ENCODE measurements at places on chromosomes 6 and 20. TPM values are rescaled to one million over a fixed set of nuclear protein-coding genes. Genes with fewer than 3 reads are reported as not detected.

The CAGE1 gene
- 0.18 TPM for total RNA-seq

DNA sequence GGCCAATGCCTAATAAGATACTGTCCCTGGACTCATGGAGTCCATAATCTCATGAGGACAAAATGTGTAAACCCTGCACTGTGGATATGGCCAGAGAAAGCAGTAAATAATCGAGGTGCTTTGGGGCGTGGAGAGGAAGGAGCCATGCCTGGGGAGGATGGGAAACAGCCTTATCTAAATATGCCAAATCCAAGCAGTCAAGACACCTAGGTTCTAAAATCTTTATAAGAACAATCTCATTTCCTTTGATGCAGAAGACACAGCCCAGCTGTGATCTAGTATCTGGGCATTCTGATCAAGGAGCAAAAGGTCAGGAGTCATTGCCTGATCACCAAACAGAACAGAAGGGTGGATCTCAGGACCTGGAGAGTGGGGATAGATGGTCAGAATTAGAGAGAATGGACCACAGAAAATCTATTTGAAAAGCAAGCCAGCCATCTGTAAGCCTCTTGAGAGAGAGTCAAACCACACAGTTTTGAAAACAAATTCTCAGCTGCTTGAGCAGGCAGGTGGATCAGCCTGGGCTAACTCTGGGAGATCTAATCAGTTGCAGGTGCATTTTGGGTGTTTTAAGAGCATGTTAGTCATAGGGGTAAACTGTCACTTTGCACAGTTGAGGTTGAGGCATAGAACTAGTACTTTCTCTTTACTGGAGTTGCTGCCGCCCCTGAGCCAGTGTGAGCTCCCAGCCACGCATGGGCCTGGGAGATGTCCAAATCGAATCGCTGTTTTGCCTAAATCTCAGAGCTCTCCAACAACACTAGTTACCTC, 130.8 kb upstream of the TNFAIP3 start:
- peaks cover 7% of the 10 kb centered on the region for H3K4me1 ChIP-seq
- peak overlapping the region; percentile 27 for H3K27ac ChIP-seq
- H3K4me3 ChIP-seq, result no peak overlapping the region
- DNase-seq, result peak; percentile 2

DNA sequence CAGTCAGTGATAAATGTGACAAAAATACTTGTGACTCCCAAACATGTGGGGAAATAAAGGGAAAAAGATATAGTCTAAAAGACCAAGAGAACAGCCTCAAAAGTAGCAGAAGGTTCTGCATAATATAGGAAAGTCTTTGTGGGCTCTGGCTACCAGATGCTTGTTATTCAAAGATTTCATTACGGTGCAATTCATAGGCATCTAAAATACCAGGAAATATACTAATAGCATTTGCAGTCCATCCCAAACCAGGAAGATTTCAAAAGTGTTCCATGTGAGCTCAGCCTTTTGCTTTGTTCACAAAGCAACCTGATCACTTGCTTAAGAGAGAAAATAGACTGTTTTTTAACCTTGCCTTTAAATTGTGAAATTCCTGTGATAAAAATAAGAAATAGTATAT, 506.7 kb upstream of the MARCKS start:
- H3K27me3 ChIP-seq, result no peaks in the 10 kb centered on the region
- no peaks in the 10 kb centered on the region for H3K4me1 ChIP-seq
- DNase-seq, result no peak
- H3K4me3 ChIP-seq, result no peak overlapping the region
- no peak overlapping the region for H3K27ac ChIP-seq
- H3K36me3 ChIP-seq, result no peaks in the 10 kb centered on the region

DNA sequence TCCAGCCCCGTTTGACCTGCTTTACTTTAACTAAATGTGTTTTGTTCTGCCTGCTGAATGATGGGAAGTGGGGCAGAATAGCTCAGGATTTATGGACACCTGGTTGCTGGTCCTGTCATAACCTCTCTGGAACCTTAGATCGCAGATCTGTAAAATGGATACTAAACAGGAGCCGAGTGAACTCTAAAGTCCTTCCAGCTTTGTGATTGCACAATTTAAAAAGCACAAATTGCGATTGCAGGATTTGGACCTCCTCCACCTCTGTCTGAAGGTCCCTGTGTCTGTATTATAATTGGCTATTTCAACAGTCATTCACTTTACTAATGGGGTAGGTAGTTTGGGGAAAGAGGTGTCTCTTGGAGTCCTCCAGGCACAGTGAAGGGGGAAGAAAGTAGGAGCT, 220.4 kb downstream of the LY86 start:
- no peaks in the 10 kb centered on the region for H3K27me3 ChIP-seq
- H3K4me3 ChIP-seq, result no peak overlapping the region
- no peaks in the 10 kb centered on the region for H3K36me3 ChIP-seq
- no peak overlapping the region for H3K27ac ChIP-seq
- no peaks in the 10 kb centered on the region for H3K4me1 ChIP-seq

DNA sequence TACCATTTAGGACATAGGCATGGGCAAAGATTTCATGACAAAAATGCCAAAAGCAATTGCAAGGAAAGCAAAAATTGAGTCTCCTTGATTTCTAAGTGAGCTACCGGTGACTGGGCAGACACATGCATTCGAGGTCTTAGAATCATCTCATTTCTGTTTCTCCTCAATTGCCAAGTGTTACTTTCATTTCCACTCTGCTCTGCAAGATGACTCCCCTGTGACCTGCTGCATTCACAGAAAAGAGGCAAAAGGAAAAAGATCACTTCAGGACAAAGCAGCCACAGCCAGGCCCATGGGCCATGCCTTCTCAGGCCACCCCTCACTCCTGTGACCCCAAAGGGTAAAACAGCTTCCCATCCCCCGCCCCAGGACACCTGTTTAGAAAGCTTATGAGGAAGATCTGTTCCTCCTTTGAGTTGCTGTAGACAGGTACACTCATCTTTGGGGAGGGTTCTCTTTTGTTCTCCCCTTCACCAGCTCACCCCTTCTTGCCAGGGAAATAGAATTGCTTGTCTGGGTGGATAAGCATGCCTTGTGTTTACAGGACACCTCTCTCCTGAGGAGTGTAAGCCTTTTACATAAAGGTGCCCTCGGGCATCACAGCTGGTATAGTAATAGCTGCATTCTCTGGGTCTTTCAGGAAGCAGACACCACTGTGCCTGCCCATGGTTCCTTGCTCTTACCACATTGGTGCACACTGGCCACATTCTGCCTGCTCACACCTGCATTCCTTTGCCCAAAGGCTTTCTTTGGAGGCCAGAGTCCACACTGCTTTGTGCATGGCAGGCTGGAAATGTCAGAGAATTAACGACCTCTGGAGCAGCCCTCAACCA, 105.0 kb downstream of the SLC24A3 start:
- H3K27me3 ChIP-seq, result peaks cover 3% of the 10 kb centered on the region
- no peaks in the 10 kb centered on the region for H3K36me3 ChIP-seq
- H3K27ac ChIP-seq, result no peak overlapping the region
- DNase-seq, result no peak
- H3K4me3 ChIP-seq, result no peak overlapping the region
- H3K4me1 ChIP-seq, result no peaks in the 10 kb centered on the region

DNA sequence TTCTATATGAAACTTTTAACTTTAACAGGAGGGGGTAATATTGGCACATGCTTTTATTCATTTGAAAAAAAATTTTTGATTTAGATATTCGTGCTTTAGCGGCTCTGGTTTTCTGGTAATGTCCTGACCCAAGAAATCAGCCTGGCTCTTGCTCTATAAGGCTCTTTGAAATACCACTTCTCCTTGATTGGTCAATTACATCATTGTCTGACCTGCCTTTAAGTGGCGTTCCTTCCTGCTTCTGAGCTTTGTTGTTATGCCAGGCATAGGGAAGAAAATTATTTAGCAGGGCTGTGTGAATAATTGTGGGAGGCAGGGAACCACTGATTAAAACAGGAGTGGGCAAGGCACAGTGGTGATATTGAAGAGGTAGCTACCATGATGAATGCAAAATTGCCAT, 3.9 kb downstream of the RNF144B start:
- H3K36me3 ChIP-seq, result no peaks in the 10 kb centered on the region
- H3K27me3 ChIP-seq, result no peaks in the 10 kb centered on the region
- H3K4me1 ChIP-seq, result peaks cover 24% of the 10 kb centered on the region

DNA sequence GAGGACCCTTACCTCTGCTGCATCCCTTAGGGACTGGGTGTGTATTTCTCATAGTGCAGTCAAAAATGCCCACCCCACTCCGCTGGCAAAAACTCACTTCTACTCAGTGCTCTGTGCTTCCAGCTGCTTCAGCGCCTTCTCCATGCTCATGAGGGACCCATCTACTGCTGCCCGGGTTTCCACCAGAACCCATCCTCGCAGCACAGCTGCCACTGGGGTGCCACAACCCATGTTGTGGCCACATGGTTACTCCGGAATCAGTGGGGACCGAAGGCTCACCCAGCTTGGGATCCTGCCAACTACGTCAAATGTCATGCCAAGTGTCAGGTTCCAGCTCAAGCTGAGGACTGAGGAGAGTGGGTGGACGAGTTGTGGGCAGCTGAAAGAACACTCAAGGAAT, 774.2 kb upstream of the EYS start:
- no peaks in the 10 kb centered on the region for H3K36me3 ChIP-seq
- H3K4me1 ChIP-seq, result no peaks in the 10 kb centered on the region
- no peaks in the 10 kb centered on the region for H3K27me3 ChIP-seq
- DNase-seq, result no peak
- no peak overlapping the region for H3K27ac ChIP-seq
- H3K4me3 ChIP-seq, result no peak overlapping the region

The SAMD10 gene
- total RNA-seq, result 30.8 TPM

GRCh38 chr6:32218167-32218566, 5.7 kb downstream of the NOTCH4 start:
- no peak overlapping the region for H3K4me3 ChIP-seq
- peaks cover 27% of the 10 kb centered on the region for H3K27me3 ChIP-seq
- DNase-seq, result no peak
- no peaks in the 10 kb centered on the region for H3K36me3 ChIP-seq
- no peaks in the 10 kb centered on the region for H3K4me1 ChIP-seq

DNA sequence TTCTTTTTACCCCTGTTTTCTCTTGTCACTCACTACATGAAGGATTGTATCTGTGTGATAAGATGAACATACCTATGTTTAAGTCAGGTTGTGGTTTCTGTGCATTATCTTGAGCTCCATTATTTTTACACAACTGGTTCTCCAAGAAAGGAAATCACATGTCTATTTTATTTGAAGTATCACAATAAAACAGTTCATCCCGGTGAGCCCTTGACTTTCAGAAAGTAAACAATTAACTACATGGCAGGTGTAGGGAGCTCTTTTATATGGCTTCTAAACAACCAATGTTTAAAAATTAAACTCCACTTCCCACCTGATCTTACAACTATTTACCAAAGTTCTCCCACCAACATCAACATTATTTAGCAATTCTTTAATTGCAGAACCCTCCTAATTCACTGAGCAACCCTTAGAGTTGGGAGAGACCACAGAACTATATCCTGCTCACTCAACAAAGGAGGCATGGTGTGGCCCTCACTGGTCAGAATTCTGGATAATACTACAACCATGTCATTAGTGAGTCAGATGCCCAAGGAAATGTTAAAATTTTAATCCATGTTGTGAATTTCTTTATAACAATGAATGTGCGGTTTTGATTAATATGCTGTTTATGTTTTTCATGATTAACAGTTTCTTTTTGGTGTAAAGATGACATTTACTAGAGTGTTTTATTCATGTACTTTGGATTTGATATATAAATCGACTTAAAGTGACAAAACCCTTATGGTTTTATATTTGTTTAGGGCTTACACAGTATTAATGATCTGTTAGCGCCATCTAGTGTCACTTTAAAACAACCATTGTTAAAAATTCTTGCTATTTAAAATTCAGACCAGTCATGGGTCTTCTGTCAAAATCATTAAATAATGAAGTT, 50.0 kb upstream of the SCGN start:
- peaks cover 2% of the 10 kb centered on the region for H3K4me1 ChIP-seq
- H3K4me3 ChIP-seq, result no peak overlapping the region
- peaks cover 6% of the 10 kb centered on the region for H3K36me3 ChIP-seq
- no peak overlapping the region for H3K27ac ChIP-seq
- no peak for DNase-seq

DNA sequence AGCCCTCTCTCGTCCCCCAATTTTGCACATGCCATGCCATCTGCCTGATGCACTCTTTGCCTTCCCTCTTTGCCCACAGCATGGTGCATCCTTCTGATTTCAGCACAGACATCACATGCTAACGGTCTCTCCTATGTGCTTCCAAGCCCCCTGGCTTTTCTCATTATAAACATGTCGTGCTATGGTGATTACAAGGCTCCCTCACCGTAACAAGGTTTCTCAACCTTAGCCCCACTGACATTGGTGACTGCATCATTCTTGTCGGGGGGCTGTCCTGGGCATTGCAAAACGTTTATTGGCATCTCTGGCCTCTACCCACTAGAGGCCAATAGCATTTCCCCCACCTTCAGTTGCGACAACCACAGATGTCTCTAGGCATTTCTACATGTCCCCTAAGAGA, 187.2 kb downstream of the TFAP2C start:
- peaks cover 4% of the 10 kb centered on the region for H3K27me3 ChIP-seq
- H3K4me1 ChIP-seq, result no peaks in the 10 kb centered on the region
- no peak overlapping the region for H3K4me3 ChIP-seq
- no peak for DNase-seq

DNA sequence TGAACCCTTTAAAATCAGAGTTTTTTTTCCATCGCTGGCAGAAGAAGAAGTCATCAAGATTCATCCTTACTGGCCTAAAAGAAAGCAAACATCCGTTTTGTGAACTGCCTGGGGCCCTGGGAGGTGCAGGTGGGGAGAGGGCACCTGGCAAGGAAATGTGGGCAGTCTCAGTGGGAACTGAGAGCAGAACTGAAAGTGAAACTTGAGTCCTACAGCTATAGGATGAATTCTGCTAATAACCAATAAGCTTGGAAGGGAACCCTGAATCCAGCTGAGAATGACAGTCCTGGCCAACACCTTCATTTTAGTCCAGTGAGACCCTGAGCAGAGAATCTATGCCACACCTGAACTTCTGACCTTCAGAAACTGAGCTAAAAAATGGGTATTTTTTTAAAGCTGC, 130.1 kb upstream of the ASCC3 start:
- peaks cover 2% of the 10 kb centered on the region for H3K4me1 ChIP-seq
- no peaks in the 10 kb centered on the region for H3K27me3 ChIP-seq
- no peak for DNase-seq

DNA sequence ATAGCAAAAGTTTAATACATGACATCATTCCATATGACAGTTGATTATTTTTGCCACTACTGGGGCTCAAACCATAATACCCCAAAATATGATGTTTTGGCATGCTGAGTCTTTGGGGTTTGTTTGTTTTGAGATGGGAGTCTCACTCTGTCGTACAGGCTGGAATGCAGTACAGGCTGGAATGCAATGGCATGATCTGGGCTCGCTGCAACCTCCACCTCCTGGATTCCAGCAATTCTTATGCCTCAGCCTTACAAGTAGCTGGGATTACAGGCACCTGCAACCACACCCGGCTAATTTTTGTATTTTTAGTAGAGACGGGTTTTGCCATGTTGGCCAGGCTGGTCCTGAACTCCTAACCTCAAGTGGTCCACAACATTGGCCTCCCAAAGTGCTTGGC, 1.3 kb upstream of the MRS2 start:
- no peaks in the 10 kb centered on the region for H3K36me3 ChIP-seq
- no peak overlapping the region for H3K4me3 ChIP-seq
- H3K4me1 ChIP-seq, result peaks cover 10% of the 10 kb centered on the region
- no peak for DNase-seq
- H3K27ac ChIP-seq, result no peak overlapping the region

- no peak overlapping the region for H3K27ac ChIP-seq
- H3K4me3 ChIP-seq, result no peak overlapping the region
- no peak for DNase-seq
- no peaks in the 10 kb centered on the region for H3K4me1 ChIP-seq
- H3K27me3 ChIP-seq, result no peaks in the 10 kb centered on the region
These were observed 505.3 kb upstream of the JAG1 start for GRCh38 chr20:11178946-11179654.

GRCh38 chr20:31707994-31708735, 14.5 kb downstream of the BCL2L1 start:
- peaks cover 5% of the 10 kb centered on the region for H3K36me3 ChIP-seq
- no peaks in the 10 kb centered on the region for H3K27me3 ChIP-seq
- H3K4me1 ChIP-seq, result peaks cover 34% of the 10 kb centered on the region
- H3K27ac ChIP-seq, result peak overlapping the region; percentile 26

Measured in T-cell (primary cell).